Aorta (tissue), 5 donors: ENCODE measurements at places on chromosomes 1 and 21. TPM values are rescaled to one million over a fixed set of nuclear protein-coding genes. Genes with fewer than 3 reads are reported as not detected.
A peak's percentile ranks its signal among the peaks of the same experiment; 100 is the strongest.

DNA sequence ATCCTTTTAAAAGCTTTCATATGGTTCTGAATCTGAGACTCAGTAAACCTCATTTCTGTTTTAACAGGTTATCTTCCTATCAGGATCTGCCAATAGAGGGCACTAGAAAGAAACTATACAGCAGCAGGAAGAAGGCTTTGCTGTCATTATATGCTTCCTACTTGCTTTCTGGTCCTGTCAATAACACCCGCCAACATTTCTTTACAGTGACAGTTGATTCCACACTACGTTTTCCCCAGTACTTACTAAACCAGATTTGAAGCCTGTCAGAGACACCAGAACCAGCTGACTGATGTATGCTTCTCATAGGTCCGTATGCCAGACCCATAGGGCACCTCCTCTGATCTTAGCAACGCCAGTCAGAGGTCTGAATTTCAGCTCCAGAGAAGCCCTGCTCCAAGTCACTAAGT is 341.0 kb upstream of the NEGR1 start:
- no peak for DNase-seq

DNA sequence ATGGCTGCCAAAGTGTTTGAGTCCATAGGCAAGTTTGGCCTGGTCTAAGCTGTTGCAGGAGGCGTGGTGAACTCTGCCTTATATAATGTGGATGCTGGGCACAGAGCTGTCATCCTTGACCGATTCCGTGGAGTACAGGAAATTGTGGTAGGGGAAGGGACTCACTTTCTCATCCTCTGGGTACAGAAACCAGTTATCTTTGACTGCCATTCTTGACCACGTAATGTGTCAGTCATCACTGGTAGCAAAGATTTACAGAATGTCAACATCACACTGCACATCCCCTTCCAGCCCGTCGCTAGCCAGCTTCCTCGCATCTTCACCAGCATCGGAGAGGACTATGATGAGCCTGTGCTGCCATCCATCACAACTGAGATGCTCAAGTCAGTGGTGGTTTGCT is 215.8 kb upstream of the JUN start:
- DNase-seq = no peak

DNA sequence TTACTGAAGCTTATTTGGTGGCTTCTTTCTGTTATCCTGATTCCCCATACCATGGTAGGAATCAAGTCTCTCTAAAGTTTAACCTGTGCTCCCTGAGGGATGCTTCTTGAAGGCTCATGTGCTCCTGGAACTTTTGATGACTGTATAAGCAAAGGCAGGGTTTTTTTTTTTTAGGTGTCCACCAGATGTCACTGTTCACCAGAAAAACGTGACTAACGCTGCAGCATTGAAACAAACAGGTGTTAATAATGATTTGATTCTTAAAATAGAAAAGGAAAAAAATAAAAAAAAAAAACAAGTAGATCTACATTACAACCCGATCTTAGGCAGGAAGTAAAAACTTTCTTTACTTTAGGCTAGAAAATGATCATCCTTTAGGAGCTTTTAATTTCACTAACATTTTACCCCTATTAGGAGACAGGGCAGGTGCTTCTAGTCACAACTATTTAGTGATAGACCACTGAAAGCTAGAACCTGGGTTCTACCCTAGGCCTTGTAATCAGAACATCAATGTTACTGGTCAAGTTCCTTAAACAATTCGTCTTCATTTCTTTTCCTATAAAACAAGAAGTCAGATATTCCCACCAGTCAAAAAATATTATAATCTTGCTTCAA is 223.0 kb downstream of the PLA2G4A start:
- no peak for DNase-seq

The GJA9 gene
- not detected for total RNA-seq

GRCh38 chr1:53075206-53075605 is 13.2 kb downstream of the PODN start:
- DNase-seq = peak; percentile 32

The TTC3 gene
- total RNA-seq = 105 TPM

The NPPB gene
- not detected for total RNA-seq

The ERG gene
- total RNA-seq = 113 TPM

GRCh38 chr1:1307261-1307922 is 338 bp downstream of the ACAP3 start:
- DNase-seq = peak; percentile 71

DNA sequence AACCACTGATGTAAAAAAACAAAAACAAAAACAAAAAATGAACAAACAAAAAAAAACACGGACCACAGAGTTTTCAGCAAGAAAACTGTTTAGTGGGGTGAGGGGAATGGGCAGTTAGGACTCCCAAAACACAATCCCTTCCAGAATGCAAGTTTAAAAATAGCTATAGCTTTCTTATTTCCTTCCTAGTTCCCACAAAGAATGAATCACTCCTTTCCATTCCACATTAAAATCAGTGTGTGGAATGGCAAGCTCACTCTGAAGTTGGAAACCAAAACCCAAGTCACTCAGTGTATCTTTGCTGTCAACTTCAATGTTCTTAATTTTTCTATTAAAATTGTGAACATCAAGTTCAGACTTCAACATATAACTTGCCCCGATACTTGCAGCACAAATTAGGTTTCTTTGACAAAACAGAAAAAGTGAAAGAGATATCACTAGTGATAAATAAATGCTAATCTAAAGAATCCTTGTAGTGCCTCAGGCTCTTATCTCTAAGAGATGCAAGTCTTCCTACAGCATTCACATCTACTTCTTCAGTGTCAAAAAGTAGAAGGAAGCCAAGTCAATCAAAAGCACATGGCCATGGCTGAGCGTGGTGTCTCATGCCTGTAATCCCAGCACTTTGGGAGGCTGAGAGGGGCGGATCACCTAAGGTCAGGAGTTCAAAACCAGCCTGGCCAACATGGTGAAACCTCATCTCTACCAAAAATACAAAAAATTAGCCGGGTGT is 45.5 kb downstream of the TOR3A start:
- DNase-seq = no peak

DNA sequence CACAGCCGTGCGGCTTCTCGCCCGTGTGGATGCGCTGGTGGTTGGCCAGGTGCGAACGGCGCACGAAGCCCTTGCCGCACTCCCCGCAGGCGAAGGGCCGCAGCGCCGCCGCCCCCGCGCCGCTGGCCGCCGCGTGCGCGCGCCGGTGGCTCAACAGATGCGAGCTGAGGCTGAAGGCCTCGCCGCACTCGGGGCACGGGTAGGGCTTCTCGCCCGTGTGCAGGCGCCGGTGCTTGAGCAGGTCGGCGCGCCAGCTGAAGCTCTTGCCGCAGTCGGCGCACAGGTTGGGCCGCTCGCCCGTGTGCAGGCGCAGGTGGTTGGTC is 24.9 kb downstream of the ZNF697 start:
- no peak for DNase-seq

- DNase-seq = no peak
Measured at GRCh38 chr1:46611691-46612221, 4.9 kb downstream of the MOB3C start.

The ERVH48-1 gene
- total RNA-seq = not detected

The SPTA1 gene
- not detected for total RNA-seq

GRCh38 chr1:162139211-162139610 is 69.7 kb downstream of the NOS1AP start:
- no peak for DNase-seq

The C1orf185 gene
- total RNA-seq = not detected

DNA sequence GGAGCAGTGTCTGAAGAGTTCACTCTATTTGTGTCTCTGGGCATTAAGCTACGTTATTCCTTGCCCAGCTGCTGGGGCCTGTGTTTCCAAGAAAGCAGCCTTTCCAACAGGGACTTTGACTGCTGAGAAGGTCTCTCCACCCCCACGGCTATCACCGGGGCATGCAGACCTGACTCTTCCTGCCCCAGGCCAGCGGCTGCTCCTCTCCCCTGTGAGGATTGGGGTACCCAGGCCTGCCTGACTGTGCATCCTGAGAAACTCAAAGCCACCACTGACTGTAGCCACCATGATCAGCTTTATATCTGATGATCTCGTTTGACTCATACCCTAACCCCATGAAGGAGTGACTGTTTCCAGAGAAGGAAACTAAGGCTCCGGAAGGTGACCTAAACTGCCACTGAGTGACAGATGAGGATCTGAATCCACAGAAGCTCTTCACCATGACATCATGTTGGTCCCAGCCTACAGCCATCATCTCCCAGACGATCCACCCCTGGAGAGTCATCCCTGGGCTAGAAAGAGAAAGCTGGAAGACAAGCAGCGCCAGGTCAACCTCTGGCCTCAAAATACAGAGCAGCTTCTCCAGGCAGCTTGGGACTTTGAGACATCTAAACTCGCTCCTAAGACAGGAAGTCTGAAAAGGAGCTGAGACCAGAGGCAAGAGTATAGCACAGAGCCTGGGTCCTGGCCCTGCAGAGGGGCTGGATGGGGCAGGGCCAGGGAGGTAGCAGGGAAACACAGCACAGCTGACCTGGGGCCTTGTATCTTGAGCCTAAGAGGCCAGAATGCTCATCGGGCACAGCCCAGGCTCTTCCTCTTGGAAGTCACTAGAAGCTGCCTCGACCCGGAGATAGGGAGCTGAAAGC is 244.0 kb upstream of the VAMP3 start:
- DNase-seq = peak; percentile 44

- DNase-seq = no peak
Measured at GRCh38 chr1:228860911-228861831, 125.9 kb downstream of the RHOU start.

The LCE1B gene
- not detected for total RNA-seq

DNA sequence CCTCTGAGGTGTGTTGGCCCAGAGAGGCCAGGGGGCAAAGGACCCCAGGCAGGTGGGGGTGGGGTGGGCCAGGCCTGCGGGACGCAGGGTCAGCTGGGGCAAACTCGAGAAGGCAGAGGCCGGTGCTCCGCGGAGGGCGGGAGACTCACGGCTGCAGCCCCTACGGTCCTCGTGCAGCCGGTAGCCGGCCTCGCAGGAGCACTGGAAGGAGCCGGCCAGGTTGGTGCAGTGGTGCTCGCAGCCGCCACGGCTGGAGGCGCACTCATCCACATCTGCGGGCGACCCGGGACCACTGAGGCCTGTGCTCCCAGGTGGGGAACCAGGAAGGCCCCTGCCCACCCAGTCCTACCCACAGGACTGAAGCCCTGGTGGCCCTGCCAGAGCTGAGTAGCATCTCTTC is 55.3 kb downstream of the ARHGEF16 start:
- no peak for DNase-seq

The CACNA1E gene
- total RNA-seq = 0.19 TPM

DNA sequence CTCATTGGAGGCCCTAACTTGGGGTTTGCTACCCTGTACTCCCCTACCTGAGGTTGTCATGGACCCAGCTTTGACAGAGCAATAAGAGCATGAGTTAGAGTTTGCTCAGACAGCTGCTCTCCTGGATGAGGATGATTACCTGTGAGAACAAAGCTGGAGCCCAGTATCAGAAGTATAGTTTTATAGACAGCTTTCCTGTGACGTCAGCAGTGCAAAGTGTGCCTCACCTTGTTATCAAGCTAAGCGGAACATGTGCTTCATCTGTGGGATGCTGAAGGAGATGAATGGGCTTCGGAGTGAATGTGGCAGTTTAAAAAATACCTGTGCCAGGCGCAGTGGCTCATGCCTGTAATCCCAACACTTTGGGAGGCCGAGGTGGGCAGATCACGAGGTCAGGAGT is 5.4 kb upstream of the WDR47 start:
- DNase-seq = no peak

DNA sequence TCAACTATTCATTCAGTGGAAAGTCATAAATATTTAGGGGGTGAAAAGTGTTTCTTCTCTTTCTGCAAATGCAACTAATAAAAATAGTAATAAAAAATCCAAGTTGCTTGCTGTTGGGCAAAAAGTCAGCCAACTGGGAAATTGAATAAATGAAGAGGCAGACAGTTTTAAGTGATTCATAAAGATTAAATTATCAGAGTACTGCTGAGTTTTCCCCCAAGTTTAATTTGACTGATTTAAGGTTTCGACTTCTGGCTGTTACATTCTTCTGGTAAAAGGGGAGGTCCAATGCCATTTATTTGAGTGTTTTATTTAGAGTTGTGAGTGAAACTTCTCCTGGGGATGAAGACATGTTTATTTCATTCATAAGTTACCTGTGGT is 125.5 kb downstream of the NTPCR start:
- no peak for DNase-seq

DNA sequence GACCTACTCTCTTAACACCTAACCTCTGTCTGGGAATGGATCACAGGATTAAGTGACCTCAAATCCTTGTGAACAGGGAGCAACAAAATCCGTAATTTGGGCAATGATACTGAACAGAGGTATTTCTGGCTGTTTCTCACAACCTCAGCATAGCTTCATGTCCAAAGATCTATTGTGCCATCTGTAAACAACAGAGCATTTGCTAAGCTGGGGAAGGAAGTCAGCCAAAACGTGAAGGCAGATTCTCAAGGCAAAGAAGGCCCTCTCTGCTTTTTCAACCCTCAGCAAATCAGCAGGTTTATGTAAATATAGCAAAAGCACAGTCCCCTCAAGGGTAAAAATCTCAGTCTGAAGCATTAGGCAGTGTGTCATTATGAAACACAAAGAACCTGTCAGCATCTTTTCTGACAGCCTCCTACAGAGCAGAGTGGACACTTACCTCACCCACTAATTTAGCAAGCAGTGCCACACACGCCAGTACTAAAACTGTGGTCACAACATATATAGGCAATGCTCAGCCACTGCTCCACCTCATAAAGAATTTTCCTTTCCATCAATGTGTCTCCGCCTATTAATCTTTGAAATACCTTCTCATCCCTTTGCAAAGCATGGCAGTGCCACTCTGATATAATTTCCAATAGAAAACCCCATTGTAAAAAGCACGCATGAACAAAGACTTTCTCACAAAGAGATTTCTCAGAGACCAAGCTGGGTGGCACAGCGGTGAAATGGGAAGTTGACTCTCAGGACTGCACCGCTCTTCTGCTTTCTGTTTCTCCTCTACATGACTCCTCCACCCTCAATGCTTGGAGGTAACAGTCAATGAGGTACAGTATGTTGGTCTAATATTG is 188.0 kb downstream of the RERE start:
- no peak for DNase-seq

The EXOC8 gene
- total RNA-seq = 17.2 TPM
